ENCODE measurements at places on chromosomes 11 and 22.

GRCh38 chr11:62543680-62544444 lies 2.7 kb downstream of the AHNAK start:
- DNase-seq: no peak

- no peak for DNase-seq
These were observed 10.8 kb upstream of the ANKRD13D start for GRCh38 chr11:67278135-67278938.

GRCh38 chr22:31881865-31882264 lies 62.5 kb upstream of the YWHAH start:
- no peak for DNase-seq

DNA sequence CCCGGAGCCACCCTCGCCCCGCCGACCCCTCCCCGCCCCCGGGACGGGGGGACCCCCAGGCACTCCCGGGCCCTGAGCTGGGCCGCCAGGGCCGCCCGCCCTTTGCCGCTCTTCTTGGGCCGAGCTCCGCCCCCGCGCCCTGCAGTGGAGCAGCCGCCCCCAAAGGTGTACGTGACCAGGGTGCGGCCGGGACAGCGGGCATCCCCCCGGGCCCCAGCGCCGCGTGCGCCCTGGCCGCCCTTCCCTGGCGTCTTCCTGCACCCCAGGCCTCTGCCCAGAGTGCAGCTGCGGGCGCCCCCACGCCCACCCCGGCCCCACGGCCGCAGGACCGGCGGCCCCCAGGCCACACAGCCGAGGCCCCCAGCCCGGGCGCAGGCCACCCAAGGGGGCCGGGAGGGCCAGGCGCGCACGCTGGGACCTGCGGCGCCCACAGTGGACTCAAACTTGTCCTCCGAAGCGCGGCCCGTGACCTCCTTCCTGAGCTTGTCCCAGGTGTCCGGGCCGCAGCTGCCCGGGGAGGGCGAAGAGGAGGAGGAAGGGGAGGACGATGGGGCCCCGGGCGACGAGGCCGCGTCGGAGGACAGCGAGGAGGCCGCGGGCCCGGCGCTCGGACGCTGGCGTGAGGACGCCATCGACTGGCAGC lies 7.4 kb downstream of the B4GALNT4 start:
- DNase-seq: no peak

GRCh38 chr11:75174781-75175370 lies 24.0 kb downstream of the SLCO2B1 start:
- no peak for DNase-seq

DNA sequence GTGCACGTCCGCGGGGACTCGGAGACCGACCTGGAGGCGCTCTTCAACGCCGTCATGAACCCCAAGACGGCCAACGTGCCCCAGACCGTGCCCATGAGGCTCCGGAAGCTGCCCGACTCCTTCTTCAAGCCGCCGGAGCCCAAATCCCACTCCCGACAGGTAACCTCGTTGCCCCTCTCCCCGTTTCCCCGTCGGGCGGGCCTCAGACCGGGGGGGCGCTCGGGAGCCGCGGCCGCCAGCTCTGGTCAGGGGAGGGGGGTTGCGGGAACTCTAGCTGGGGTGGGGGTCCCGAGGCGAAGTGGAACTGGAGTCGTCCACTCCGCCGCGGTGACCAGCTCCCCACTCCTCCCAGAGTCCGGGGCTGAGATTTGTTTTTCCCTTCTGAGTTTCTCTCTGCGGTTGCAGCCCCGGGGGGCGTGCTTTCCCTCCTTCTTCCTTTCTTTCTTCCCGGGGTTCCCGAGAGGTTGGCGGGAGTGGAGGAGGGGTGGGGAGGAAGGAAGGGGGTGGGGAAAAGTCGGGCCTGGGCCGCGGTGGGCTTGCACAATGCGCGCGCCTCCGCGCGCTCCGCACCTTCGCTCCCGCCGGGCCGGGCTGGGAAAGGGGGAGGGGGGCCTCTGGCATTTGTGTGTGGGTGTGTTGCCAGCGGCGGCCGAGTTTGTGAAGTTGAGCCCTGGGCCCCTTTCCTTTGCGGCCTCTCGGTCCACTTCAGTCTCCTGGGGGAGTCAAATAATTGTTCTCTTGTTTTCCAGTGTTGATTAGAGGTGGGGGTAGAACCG lies 952 bp downstream of the YAP1 start:
- no peak for DNase-seq

DNA sequence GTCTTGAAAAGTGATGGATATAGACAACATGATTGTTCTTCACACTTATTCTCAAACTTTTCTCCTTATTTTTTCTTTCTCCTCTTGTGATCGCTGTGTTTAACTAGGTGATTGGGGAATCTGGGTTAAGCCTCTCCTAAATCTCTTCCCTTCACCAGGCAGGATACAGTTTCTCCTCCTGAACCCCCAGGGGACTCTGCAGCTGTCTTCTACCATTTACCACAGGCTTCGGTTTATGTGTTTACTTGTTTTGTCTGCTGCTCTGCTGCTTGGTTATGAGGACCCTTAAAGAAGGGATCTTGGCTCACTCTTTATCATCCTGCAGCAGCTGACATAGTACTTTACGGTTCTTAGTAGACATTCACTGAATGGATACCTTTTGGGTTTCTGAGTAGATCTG lies 124.2 kb downstream of the NCAM1 start:
- DNase-seq: no peak

- DNase-seq: no peak
These were observed 270.0 kb downstream of the SOX6 start for GRCh38 chr11:16086229-16086819.

GRCh38 chr11:129910360-129910759 lies 15.0 kb upstream of the NFRKB start:
- DNase-seq: no peak

DNA sequence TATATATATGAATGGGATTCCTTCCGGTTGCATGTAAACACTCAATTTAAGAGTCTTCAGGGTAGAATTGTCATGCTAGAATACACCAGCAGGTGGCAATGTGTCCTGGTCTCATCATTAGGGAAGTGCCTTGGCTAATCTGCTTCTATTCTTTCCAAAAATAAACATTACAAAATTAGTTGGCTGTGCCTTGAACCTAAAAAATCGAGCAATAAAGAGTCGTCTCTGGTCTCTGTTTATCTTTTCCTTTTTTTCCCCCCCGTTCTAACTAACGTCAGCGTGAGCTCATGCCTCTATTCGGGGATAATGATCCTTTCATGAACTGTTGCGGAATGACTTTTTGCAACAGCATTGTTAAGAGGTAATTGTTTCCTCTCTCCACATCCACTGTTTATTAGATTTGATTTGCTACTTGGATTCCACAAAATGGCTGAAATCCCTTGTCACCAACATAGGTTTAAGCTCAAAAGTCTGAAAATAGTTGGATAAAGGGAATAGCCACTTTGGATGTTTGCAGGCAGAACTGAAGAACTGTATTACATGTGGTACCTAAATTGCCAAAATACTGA lies 1.2 kb upstream of the ARHGEF12 start:
- DNase-seq: peak; percentile 48

- DNase-seq: no peak
These were observed 3.4 kb downstream of the GNAZ start for GRCh38 chr22:23073526-23074229.

DNA sequence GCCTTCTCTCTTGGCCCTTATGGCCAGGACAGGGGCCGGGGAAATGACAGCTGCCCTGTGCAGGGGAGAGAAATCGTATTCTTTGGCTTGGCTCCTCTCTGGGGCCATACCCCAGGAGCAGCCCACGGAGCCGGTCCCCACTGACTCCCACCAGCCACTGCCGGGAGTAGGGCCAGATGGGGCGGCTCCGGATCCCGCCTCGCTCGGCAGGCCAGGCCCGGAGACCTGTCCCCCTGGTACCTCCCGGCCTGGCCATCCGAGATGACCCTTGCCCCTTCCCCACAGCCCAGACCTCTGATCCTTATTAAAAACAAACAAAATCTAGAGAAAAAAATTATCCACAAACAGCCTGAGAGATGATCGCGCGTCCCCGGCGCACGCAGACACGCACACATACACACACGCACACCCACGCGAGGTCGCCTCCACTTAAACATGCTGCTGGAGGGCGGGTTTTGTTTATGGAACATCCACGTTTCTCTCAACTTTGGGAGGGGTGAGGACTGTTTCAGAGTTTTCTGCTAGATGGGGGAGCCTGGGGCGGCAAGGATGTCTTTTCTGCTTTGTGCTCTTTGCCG lies 59.1 kb downstream of the IGLL1 start:
- DNase-seq: no peak

DNA sequence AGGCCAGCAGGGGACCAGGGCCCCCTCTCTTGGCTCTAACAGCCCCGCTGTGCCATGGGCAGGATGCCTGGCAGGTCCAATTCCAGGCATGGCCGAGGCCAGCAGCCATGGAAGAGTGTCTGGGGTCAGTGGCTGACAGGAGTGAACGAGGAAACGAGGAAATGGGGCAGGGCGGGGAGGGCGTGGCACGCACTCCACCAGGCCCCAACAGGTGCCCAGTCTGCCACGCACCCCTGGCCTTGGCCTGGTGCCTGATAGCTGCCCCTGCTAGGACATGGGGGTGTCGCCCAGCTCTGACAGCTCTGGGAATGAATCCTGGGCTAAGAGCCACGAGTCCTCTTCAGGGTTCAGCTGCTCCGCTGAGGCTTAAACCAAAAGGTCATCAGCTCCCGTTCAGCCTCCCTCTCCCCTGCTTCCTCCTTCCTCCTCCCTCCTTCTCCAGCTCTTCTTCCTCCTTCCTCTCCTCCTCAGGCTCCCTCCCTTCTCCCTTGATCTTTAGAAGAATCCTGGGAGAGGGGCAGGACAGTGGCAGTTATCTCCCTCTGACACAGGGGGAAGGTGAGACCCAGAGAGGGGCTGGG lies 11.5 kb upstream of the TBC1D22A start:
- DNase-seq: no peak

- no peak for DNase-seq
These were observed 14.1 kb downstream of the MS4A1 start for GRCh38 chr11:60469723-60470122.

- DNase-seq: no peak
These were observed 253.3 kb downstream of the BRD1 start for GRCh38 chr22:49574205-49574880.

GRCh38 chr22:45688600-45689080 lies 17.0 kb downstream of the ATXN10 start:
- no peak for DNase-seq

DNA sequence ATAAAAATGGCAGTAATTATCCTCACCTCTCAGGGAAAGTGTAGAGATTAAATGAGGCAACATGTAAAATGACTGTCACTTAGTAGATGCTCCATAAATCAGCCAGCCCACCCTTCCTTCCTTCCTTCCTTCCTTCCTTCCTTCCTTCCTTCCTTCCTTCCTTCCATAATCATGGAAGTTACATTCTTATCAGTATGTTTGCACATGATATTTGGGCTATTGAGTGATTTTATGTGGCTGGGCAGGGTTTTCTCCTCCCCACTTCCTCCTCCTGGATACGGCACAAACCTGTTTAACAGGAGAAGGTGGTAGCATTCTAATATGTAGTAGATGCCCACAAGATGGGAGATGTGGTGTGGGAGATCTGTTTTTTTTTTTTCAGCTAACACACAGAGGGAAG lies 11.9 kb downstream of the LYVE1 start:
- no peak for DNase-seq

DNA sequence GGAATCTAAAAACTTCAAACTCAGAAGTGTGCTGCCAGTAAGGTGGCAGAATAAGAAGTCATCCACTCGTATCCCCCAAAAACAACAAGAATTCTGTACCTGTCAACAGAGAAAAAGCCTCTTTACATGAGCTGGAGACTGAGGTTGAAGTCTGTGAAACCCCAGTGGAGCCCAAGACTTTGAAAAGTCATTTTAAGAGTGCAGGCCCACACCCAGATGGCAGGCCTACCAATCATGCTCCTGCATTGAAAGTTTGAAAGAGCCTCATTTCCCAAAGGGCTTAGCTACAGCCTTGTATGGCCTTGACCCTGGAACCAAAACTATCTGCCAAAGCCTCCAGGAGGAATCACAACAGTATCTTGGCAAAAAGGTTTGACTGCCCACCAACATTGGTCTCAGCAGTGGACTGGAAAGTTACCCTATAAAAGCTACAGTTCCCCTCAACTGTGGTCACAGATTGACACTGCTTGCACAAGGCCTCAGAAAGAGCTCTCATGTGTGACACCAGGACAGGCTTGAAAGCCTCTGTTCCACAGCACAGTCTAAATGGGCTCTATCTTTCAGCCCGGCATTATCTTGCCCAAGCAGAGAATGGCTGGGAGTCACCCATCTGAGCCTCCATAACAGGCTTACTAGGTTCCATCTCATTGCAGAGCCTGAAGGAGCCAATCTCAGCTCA lies 47.7 kb downstream of the SLC22A9 start:
- no peak for DNase-seq

DNA sequence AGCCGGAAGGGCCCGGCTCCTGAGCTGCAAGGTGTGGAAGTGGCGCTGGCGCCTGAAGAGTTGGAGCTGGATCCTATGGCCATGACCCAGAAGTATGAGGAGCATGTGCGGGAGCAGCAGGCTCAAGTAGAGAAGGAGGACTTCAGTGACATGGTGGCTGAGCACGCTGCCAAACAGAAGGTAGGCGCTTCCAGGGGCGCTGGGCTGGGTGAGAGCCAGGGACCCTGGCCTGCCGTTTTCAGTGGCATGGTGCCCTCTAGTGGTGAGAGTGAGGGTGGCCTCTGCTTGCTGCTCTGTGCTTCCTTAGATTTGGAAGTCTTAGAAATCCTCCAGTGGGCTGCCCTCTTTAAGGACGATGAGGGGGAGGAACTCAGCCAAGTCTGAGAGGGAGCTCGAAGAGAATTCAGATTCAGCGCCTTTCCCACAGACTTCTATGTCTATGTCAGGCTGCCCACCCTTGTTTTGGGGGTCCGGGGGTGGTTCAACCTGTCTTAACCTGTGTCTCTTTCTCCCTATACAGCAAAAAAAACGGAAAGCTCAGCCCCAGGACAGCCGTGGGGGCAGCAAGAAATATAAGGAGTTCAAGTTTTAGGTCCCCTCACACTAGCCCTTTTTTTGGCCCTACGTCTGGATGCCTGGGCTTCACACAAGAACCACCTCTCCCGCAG lies 1.8 kb upstream of the PACS1 start:
- DNase-seq: no peak

DNA sequence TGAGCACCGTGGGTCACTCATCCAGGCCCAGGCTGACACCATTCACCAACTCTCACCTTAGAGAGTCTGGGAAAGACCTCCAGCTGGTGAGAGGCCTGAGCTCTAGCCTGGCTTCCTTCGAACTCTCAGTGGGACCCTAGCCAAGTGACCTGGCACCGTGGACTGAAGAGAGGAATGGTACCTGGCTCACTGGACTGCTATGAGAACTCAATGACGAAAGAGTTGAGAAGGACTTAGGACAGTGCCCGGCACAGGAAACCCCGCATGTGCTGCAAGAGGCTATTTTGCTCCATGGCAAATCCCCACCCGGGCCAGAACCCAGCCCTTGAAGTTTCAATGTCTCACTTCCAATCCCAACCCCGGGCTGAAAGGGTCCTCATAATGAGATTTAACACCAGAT lies 605 bp upstream of the RAPSN start:
- no peak for DNase-seq

GRCh38 chr11:58597486-58598144 lies 18.8 kb downstream of the ZFP91 start:
- DNase-seq: no peak

DNA sequence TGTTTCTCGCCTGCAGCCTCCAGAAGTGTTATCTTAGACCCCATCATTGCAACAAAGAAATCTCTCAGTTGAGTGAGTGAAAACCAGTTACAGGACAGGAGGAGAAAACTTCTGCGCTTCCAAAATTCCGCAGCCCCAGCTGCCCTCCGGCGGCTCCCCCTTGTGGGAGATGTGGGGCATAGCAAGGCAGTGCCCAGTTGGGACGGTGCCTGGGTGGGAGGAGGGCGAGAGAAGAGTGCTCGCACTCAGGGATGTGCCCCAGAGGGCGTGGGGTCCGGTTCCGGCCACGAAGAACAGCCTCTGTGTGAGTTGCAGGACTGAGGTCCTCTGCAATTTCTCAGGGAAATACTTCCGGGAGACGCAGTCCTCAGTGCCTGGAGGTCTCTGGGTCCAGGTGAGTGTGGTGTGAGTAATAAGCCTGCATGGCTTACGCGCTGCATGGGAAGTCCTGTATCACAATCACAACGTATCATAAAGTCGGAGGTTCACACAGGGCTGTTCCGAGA lies 87.0 kb upstream of the BLID start:
- no peak for DNase-seq

Measured in NCI-H187 treated with DMSO at 0.1 percent for 48 hours (cell line).